ENCODE measurements at places on chromosomes 5 and 9. TPM values are rescaled to one million over a fixed set of nuclear protein-coding genes. Genes with fewer than 3 reads are reported as not detected.

DNA sequence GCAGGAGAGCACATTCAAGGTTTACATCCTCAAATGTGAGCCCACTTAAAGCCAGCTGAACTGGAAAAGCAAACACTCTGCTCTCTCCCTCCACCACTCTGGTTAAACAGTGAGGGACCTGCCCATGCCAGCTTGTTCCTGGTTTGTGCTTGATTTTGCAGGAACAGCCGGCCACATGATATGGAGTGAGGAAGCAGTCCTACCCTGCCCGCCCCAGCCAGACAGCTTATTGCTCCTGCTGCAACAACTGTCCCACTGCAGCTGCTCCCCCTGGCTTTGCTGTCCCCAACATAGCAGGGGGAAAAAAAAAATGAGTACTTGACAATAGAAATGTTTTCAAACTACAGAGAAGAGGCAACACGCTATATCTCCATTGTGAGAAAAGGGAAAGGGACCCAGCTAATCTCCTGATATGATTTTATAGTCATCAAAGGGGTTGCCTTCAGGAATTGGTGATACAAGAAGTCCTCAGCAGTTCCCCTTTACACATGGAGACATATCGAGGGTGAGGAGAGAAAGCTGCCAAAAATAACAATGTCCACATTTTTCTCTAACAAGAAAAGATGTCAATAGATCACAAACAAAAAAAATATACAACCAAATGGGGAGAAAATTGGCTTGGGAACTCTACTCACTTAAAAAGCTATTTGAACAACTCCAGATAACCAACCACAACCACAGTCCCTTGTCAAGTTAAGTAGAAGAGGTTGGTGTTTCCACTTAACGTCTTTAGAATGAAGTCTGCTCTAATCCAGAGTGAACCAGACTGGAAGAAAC lies 4.6 kb downstream of the MYO10 start:
- no peaks in the 10 kb centered on the region for H3K27me3 ChIP-seq
- H3K4me3 ChIP-seq, result no peak overlapping the region
- peak overlapping the region; percentile 66 for H3K27ac ChIP-seq
- peaks cover 57% of the 10 kb centered on the region for H3K4me1 ChIP-seq
- no peak for DNase-seq

The IL3 gene
- not detected for total RNA-seq

- peaks cover 2% of the 10 kb centered on the region for H3K36me3 ChIP-seq
- peak overlapping the region; percentile 14 for H3K27ac ChIP-seq
- peaks cover 42% of the 10 kb centered on the region for H3K4me1 ChIP-seq
- DNase-seq, result no peak
Measured at GRCh38 chr5:97838214-97838613, 655.2 kb upstream of the RIOK2 start.

GRCh38 chr5:102858808-102859207 lies 103.7 kb downstream of the PAM start:
- no peak overlapping the region for H3K4me3 ChIP-seq
- no peak for DNase-seq
- peaks cover 26% of the 10 kb centered on the region for H3K4me1 ChIP-seq
- H3K27ac ChIP-seq, result no peak overlapping the region
- no peaks in the 10 kb centered on the region for H3K36me3 ChIP-seq

DNA sequence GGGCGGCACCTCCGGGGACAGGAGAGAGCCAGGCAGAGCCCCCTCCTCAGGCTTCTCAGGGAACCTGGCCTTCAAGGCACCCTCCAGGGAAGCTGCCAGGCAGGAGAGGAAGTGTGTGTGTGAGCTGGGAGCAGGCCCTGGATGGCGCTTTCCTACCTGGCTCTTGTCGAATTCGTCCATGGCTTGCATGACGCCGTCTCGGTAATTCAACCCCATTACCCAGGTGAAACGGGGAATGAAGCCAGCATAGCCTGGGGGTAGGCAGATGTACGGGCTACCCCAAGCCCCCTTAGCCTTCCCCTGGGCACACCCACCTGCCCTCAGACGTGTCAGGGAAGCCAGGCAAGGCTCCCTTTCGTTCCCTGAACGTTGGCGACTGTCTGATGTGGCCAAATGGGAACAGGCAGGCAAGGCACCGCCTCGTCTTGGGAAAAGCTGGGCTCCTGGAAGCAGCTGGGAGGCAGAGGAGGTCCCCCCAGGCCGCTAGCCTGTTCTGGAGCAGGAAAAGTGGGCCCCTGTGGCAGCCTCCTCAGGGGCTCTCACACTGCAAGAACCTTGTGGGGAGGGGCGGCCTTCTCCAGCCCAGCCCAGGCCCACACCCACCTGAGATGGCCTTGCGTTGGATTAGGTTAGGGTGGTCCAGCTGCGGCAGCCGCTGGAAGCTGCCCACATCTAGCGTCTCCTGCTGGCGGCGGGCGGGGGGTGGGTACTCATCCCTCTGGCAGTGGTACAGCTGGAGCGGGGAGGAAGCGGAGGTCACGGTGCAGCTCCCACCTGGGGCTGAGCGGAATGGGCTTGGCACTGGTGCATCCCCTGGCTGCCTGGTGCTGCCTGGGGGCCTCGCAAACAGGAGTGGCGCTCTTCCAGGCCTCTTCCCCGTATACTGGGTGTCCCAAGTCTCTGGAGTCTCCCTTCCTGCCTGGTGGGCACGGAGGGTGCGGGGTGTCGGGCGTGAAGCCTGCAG lies 3.7 kb downstream of the TUBB4B start:
- peaks cover 10% of the 10 kb centered on the region for H3K36me3 ChIP-seq
- H3K27me3 ChIP-seq, result no peaks in the 10 kb centered on the region
- H3K27ac ChIP-seq, result no peak overlapping the region

DNA sequence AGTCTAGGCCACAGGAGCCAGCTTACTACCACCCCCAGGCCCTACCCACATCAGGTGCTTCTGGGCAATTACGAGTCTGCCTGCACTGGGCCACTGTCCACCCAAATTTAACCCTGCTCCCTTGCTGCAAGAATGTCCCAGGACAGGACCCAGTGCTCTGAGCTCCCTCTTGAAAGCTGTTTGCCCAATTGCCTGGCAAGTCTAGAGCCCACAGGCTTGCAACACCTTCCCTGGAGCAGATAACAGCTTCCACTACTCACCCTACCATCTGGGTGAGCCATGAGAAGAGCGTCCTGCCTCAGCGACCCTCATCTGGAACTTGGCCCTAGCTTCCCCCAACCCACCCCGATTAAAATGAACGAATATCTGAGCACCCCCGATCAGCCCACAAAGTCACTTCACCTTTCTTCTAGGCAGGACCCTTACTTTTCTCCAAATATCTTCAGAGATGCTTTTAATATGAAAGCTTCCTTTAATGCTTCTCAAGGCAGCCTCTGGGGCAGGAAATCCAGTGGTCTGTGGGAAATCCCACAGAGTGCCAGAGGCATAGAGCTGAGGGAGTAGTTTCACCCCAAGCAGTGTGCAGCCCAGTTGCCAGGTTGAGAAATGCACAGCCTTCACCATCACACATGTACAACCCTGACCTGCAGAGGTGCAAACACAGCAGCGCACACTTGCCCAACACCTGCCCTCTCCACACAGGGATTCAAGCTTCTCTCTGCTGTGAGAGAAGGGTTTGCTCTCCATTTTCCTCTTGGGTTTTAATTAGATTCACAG lies 10.6 kb downstream of the ACSL6 start:
- H3K36me3 ChIP-seq, result no peaks in the 10 kb centered on the region
- no peak overlapping the region for H3K4me3 ChIP-seq
- no peak overlapping the region for H3K27ac ChIP-seq
- no peaks in the 10 kb centered on the region for H3K27me3 ChIP-seq
- peak; percentile 22 for DNase-seq

GRCh38 chr5:84385705-84386104 lies 1.0 kb upstream of the EDIL3 start:
- H3K27me3 ChIP-seq, result no peaks in the 10 kb centered on the region
- peaks cover 44% of the 10 kb centered on the region for H3K4me1 ChIP-seq
- peak overlapping the region; percentile 91 for H3K27ac ChIP-seq

DNA sequence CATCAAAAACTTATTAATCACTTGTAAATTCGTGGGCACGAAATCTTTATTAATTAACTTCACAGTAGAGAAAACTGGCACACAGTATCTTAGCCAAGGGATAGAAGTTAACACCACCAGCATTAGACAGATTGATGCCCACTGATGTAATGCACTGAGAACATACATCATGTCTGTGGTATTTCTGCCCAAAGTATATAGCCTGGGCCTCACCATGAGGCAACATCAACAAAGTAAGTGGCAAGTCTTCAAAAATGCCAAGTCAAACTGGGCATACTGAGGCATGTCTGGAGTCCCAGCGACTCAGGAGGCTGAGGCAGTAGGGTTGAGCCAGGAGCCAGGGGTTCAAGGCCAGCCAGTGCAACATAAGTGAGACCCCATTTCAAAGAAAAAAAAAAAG lies 79.5 kb downstream of the GLIS3 start:
- H3K36me3 ChIP-seq, result peaks cover 4% of the 10 kb centered on the region
- H3K4me1 ChIP-seq, result peaks cover 30% of the 10 kb centered on the region
- no peak overlapping the region for H3K4me3 ChIP-seq
- no peaks in the 10 kb centered on the region for H3K27me3 ChIP-seq

DNA sequence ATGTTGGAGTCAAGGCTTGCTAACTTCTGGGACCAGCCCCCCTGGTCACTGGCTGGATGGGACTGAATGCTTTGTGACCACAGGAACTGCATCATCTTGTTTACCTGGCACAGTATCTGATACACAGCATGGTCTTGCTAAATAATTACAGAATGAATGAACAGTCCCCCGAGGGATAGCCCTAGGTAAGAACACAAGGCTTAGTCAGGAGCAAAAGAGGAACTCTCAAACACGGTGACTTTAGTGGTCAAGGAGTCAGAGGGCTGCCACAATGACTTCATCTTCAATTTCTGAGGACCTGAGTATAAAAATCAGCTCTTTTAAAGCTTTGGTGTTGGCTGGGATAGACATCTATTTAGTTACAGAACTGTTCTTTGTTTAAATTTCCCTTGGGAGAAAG lies 15.1 kb upstream of the CXCL14 start:
- H3K4me3 ChIP-seq, result no peak overlapping the region
- H3K27me3 ChIP-seq, result peaks cover 53% of the 10 kb centered on the region
- no peak overlapping the region for H3K27ac ChIP-seq

DNA sequence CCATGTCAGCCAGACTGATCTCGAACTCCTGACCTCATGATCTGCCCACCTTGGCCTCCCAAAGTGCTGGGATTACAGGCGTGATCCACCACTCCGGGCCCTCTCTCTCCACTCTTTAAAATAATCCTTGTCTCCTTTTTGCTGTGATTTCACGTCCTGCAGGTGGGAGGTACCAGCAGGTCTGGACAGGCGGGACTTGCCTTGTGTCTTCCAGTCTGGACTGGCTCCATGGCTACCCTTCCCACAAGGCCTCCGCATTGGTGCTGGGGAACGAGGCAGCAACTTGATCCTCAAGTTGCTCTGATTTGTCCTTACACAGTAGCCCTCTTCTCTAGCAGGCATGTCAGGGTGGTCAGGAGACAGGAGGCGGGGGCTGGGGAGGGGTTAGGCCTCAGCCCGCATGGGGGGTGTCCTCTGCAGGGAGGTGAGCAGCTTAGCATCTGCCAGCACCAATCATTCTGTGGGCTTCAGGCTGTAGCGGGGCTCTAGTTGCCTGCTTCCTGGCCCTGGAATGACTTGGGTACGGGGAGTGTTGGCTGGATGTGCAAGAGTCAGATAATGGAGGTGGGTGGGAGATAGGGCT lies 54.3 kb downstream of the TENT4A start:
- H3K27me3 ChIP-seq, result no peaks in the 10 kb centered on the region
- no peak overlapping the region for H3K4me3 ChIP-seq
- H3K36me3 ChIP-seq, result peaks cover 2% of the 10 kb centered on the region
- peaks cover 23% of the 10 kb centered on the region for H3K4me1 ChIP-seq

The FOXD4L3 gene
- total RNA-seq, result not detected

DNA sequence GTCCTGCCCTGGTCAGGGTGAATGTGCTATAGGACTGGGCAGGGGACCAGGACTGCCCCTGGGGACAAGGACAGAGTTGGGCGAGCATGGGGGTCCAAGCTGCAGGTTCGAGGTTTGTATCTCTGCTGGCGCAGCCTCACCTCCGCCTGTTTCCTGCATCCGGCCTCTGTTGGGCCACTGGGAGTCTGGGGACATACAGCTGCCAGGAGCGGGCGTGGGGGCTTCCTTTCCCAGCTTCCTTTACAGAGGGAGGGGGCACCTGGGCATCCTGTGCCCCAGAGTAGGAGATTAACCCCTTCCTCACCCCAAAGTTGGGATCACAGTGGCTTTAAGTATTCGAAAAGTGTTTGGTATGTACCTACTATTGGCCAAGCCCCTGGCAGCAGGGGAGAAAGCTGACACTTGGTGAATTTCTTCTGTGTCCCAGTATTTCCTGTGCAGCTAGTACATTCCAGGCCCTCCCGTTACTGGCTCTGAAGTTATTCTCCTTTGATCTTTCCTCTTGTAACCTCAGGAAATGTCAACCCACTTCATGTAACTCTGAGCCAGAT lies 19.0 kb downstream of the OLFML2A start:
- DNase-seq, result no peak
- no peak overlapping the region for H3K4me3 ChIP-seq
- no peaks in the 10 kb centered on the region for H3K27me3 ChIP-seq
- H3K27ac ChIP-seq, result peak overlapping the region; percentile 12
- H3K36me3 ChIP-seq, result peaks cover 17% of the 10 kb centered on the region
- H3K4me1 ChIP-seq, result peaks cover 42% of the 10 kb centered on the region

DNA sequence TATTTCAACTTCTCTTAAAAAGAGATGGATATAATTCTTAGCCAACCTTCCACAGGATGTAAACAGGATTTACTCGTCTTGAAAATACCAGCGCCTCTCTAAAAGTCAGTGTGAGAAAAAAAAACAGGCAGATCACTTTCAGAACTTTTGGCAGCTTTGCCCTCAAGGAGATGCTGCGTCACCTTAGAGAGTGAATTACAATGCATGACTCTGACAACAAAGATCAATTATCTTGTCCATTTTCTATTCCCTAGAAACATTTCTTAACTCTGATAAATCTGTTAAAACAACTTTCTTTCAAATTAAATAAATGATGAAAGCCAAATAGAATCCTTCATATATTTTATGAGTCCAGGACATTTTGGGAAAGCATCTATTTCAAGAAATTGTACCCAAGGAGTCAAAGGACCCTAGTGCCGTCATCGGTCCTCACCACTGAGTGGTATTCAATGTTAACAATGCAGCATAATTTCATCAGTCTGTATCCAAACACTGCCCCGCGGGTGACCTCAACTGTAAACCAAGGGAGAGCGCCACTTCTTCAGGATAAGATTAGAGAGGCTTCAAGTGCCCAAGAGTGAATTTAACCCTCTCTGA lies 536.0 kb downstream of the PDE4D start:
- H3K27ac ChIP-seq, result peak overlapping the region; percentile 63
- no peaks in the 10 kb centered on the region for H3K27me3 ChIP-seq
- peak overlapping the region; percentile 3 for H3K4me3 ChIP-seq

- no peak for DNase-seq
- H3K27me3 ChIP-seq, result no peaks in the 10 kb centered on the region
- peaks cover 28% of the 10 kb centered on the region for H3K36me3 ChIP-seq
- H3K27ac ChIP-seq, result peak overlapping the region; percentile 59
Measured at GRCh38 chr5:14743601-14744295, 79.2 kb downstream of the OTULIN start.
